SK-N-SH treated with all-trans-retinoic acid at 6 μM for 48 hours (cell line): ENCODE measurements at places on chromosomes 16 and 17.
A peak's percentile ranks its signal among the peaks of the same experiment; 100 is the strongest.

DNA sequence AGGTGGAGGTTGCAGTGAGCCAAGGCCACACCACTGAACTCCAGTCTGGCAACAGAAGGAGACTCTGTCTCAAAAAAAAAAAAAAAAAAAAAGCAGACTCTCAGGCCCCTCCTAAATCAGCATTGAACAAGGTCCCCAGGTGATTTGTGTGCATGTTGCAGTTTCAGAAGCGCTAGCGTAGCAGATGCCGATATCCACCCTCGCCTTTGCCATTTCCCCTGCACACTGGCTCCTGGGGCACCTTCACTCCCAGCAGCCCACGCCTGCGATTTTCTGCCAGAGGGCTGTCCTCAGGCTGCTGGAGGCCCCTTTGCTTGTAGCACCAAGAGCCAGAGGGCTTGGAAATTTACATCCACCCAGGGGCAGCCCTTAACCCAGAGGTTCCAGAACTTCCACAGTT lies 95.6 kb downstream of the WSCD1 start:
- no peak for ATAC-seq

DNA sequence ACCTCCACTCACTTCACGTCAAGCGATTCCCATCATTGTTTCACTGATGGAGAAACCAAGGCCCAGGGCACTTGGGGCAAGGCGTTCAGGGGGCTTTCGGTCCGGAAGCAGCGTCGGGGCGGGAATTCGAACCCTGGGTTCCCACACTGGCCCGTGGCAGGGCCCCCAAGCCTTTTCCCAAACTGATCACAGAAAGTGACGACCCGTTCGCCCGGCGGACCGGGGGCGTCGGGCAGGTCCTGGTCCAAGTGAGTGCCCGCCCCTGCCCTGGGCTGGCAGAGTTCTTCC lies 856 bp upstream of the MON1B start:
- ATAC-seq = no peak

- no peak for ATAC-seq
These were observed 176.3 kb downstream of the RPTOR start for GRCh38 chr17:80720610-80721577.

GRCh38 chr16:81424771-81425170 lies 19.8 kb upstream of the CMIP start:
- no peak for ATAC-seq

DNA sequence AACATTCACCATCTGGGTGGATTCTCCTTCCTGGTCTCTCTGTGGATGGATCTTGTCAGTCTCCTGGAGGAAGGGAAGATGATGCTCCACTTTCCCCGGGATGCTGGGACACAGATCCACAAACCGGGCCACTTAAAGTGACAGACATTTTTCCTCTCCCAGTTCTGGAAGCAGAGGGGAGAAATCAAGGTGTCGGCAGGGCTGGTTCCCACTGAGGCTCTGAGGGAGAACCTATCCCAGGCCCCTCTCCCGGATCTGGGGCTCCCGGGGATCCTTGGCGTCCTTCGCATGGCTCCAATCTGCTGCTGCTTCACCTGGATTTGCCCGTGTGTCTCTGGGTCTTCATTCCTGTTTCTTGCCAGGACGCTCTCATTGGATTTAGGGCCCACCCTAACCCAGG lies 263.1 kb upstream of the TNRC6C start:
- no peak for ATAC-seq

DNA sequence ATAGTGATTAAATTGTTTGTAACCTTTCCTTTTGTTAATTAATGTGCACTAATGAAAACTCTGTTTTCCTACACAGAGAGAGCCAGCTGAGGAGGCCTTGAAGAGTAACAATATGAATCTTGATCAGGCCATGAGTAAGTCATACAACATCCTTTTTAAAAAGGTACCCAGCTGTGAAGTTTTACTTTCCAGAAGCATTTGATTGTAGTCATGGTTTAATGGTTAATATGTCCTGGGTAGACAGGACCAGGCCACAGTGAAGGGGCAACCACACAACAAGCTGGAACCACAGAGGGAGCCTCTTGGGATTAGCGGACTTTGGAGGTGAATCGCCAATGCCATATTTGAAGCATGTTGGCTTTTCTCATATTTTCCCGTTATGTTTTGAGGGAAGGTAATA lies 55.6 kb downstream of the TMC6 start:
- no peak for ATAC-seq

DNA sequence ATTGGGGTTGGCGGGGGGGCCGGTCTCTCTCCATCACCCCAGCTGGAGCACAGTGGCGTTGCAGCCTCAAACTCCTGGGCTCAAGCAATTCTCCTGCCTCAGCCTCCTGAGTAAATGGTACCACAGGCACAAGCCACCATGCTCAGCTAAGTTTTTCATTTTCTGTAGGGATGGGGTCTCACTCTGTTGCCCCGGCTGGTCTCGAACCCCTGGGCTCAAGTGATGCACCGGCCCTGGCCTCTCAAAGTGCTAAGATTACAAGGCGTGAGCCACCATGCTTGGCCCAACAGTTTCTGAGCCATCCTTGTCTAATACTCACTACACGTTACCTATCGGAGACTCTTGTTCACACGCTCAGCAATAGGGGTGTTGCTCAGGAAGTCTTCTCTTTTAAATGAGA lies 11.6 kb downstream of the WDR59 start:
- ATAC-seq = no peak

GRCh38 chr17:8003594-8004181 lies 1.3 kb downstream of the GUCY2D start:
- ATAC-seq = no peak

- peak; percentile 89 for ATAC-seq
These were observed at the start of gene PCYT2 for GRCh38 chr17:81911277-81911961. TSS of gene PCYT2 (minus strand) at chr17:81911399. CDS start at chr17:81911355, 44 bp downstream.

DNA sequence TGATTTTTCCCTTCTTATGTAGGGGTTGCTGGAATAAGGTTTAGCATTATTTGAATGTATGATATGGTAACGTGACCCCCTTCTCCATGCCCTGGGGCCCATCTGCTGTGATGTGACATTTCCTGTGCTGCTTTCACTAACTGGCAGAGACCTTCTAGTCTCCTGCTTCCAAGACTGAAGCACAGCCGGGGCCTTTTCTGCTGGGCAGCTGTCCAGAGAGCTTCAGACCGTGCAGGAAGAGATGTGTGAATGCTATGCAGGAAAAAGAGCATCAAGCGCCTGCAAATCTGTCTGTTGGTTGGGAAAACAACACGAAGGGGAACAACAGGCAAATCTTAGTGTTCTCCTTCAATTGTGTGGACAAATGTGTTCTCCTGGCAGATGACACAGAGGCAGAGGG lies 128.5 kb downstream of the SPACA3 start:
- ATAC-seq = no peak

DNA sequence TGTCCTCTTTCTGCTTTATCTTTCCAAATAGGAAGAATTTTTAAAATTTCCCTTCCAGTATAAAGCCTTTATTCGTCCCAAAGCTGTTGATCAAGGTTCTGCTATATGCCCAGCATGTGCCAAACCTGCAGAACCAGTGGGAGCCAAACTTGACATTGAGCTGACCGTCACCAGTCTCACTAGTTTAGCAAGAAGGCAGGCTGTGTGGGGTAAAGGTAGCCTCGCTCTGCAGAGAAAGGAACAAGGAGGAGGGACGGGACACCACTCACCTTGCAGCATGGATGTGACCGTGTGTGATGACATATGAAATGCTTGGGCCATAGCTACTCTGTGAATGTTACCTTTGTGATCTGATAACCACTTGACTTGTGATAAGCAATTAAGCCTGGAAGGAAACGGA lies 392.2 kb downstream of the CPPED1 start:
- no peak for ATAC-seq

- ATAC-seq = no peak
These were observed 222.3 kb downstream of the MSI2 start for GRCh38 chr17:57478478-57479250.

- no peak for ATAC-seq
These were observed 34.4 kb downstream of the DNAH3 start for GRCh38 chr16:21116148-21116693.

GRCh38 chr16:4803401-4803844 lies 990 bp upstream of the ROGDI start:
- ATAC-seq = no peak

GRCh38 chr17:82765371-82765770 lies 13.5 kb downstream of the TBCD start:
- ATAC-seq = no peak
